Activated naive CD8-positive, alpha-beta T cell treated with anti-CD3 and anti-CD28 coated beads, Interleukin-2, amount 10 ng/mL, durations not matched to agents 7 days and 5 days (primary cell): ENCODE measurements at places on chromosomes 2 and 18. TPM values are rescaled to one million over a fixed set of nuclear protein-coding genes. Genes with fewer than 3 reads are reported as not detected.

GRCh38 chr2:231161877-231162329 lies 36.5 kb upstream of the ARMC9 start:
- peaks cover 14% of the 10 kb centered on the region for H3K36me3 ChIP-seq
- no peak overlapping the region for H3K4me3 ChIP-seq
- H3K4me1 ChIP-seq, result peaks cover 12% of the 10 kb centered on the region
- no peak overlapping the region for H3K27ac ChIP-seq
- H3K27me3 ChIP-seq, result no peaks in the 10 kb centered on the region

GRCh38 chr2:10424916-10425505 lies 23.1 kb downstream of the ODC1 start:
- no peak overlapping the region for H3K4me3 ChIP-seq
- no peak overlapping the region for H3K27ac ChIP-seq
- H3K36me3 ChIP-seq, result peaks cover 4% of the 10 kb centered on the region
- no peak for DNase-seq
- H3K27me3 ChIP-seq, result no peaks in the 10 kb centered on the region

The SPATA3 gene
- not detected for total RNA-seq

The MC5R gene
- total RNA-seq, result 0.17 TPM

The GMCL1 gene
- 30.0 TPM for total RNA-seq

The NEU4 gene
- total RNA-seq, result 0.20 TPM

The REG3A gene
- not detected for total RNA-seq

GRCh38 chr2:20668871-20669475 lies 2.0 kb downstream of the GDF7 start:
- no peak overlapping the region for H3K27ac ChIP-seq
- no peak overlapping the region for H3K4me3 ChIP-seq
- no peak for DNase-seq
- H3K27me3 ChIP-seq, result peaks cover 85% of the 10 kb centered on the region
- peaks cover 6% of the 10 kb centered on the region for H3K4me1 ChIP-seq
- no peaks in the 10 kb centered on the region for H3K36me3 ChIP-seq

The SERPINB3 gene
- not detected for total RNA-seq

DNA sequence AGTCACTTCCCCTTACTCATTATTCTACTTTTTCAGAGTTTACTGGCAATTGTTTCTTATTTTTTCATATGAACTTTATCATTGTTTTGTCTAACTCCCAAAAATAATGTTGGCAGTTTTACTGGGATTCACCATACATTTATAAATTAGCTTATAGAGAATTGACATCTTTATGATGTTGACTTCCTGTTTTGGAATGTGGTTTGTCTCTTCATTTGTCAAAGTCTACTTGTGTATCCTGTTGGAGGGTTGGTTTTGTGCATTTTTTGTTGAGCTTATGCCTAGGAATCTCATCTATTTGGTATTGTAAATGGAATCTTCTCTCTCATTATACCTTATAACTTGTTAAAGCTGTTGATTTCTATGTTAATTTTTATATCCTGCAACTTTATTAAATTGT lies 16.4 kb downstream of the EPC2 start:
- peaks cover 36% of the 10 kb centered on the region for H3K4me1 ChIP-seq
- no peak overlapping the region for H3K4me3 ChIP-seq
- peaks cover 14% of the 10 kb centered on the region for H3K36me3 ChIP-seq
- H3K27ac ChIP-seq, result no peak overlapping the region
- no peaks in the 10 kb centered on the region for H3K27me3 ChIP-seq

DNA sequence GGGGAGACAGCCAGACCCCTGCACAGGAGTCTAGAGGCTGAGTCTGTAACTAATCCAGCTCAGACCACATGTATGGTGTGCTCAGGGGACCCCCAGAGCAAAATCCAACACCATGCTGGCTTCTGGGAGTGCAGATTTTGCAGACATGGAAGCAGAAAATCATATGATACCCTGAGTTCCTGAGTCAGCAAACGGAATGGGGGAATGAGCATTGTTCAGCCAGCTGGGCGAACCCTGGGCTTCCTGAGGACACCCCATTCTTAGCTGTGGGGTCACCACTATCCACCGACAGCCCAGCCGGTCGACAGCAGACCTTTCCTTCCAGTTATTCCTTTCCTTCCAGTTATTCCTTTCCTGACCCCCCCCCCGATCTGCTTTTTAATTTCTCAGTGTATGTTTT lies 322.9 kb downstream of the GBX2 start:
- H3K36me3 ChIP-seq, result no peaks in the 10 kb centered on the region
- no peak overlapping the region for H3K4me3 ChIP-seq
- H3K4me1 ChIP-seq, result no peaks in the 10 kb centered on the region
- H3K27ac ChIP-seq, result no peak overlapping the region
- DNase-seq, result no peak

The ALKAL2 gene
- not detected for total RNA-seq

The PSTPIP2 gene
- 12.6 TPM for total RNA-seq

The DLGAP1 gene
- total RNA-seq, result not detected

- H3K27me3 ChIP-seq, result peaks cover 18% of the 10 kb centered on the region
- H3K36me3 ChIP-seq, result no peaks in the 10 kb centered on the region
- no peak overlapping the region for H3K27ac ChIP-seq
- H3K4me3 ChIP-seq, result no peak overlapping the region
- H3K4me1 ChIP-seq, result no peaks in the 10 kb centered on the region
Observed at GRCh38 chr2:160015746-160016145, 46.7 kb downstream of the PLA2R1 start.

The IL36A gene
- total RNA-seq, result not detected

The NT5C1B gene
- not detected for total RNA-seq

- H3K27me3 ChIP-seq, result peaks cover 36% of the 10 kb centered on the region
- H3K4me1 ChIP-seq, result no peaks in the 10 kb centered on the region
- no peak overlapping the region for H3K4me3 ChIP-seq
- DNase-seq, result no peak
Observed at GRCh38 chr2:128745946-128746345, 427.3 kb upstream of the HS6ST1 start.

- H3K27me3 ChIP-seq, result no peaks in the 10 kb centered on the region
- DNase-seq, result no peak
- peaks cover 6% of the 10 kb centered on the region for H3K36me3 ChIP-seq
- H3K4me1 ChIP-seq, result peaks cover 41% of the 10 kb centered on the region
- peak overlapping the region; percentile 90 for H3K27ac ChIP-seq
Observed at GRCh38 chr18:51195451-51196117, 1.9 kb downstream of the MEX3C start.

- no peak overlapping the region for H3K4me3 ChIP-seq
- H3K27me3 ChIP-seq, result no peaks in the 10 kb centered on the region
- H3K36me3 ChIP-seq, result no peaks in the 10 kb centered on the region
- H3K4me1 ChIP-seq, result peaks cover 5% of the 10 kb centered on the region
- no peak overlapping the region for H3K27ac ChIP-seq
- no peak for DNase-seq
Observed at GRCh38 chr2:207812058-207812725, 42.5 kb upstream of the FZD5 start.

GRCh38 chr2:652881-653480 lies 24.2 kb downstream of the TMEM18 start:
- no peaks in the 10 kb centered on the region for H3K36me3 ChIP-seq
- H3K4me1 ChIP-seq, result peaks cover 24% of the 10 kb centered on the region
- no peak overlapping the region for H3K4me3 ChIP-seq
- no peaks in the 10 kb centered on the region for H3K27me3 ChIP-seq

GRCh38 chr2:132659331-132659730 lies 10.7 kb downstream of the LYPD1 start:
- no peaks in the 10 kb centered on the region for H3K36me3 ChIP-seq
- DNase-seq, result no peak
- no peak overlapping the region for H3K27ac ChIP-seq

The GRB14 gene
- not detected for total RNA-seq

DNA sequence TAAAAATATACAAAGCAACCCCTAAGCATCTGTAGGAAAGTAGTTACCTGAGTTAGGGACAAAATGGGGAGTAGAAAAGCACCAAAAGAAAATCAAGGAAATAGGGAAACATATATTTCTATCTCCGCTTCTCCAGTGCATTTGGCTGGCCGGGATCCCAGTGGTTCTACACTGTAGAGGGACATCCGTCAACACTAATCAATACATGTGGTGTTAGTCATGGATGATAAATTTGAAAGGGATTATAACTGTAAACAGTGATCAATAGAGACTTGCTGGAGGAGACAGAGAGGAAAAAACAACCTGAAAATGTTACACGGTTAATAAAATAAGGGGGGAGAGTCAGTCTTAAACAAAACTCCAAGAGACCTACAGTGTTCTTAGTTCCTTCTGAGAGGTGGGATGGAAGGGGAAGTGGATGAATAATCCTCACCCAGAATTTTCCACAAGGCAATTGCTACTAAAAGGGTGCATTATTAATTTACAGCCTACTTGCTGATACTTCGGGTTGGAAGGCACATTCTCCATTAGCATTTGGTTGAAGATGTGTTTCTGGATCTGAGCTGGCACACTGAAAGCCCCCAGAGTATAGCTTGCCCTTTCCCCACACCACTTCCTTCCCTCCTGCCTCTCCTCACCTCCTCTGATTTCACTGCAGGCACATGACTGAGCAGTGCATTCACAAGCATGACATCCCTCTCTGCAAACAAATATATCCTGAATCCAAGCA lies 530.0 kb downstream of the BCL11A start:
- DNase-seq, result no peak
- no peaks in the 10 kb centered on the region for H3K36me3 ChIP-seq
- H3K27ac ChIP-seq, result no peak overlapping the region
- H3K4me1 ChIP-seq, result no peaks in the 10 kb centered on the region
- peaks cover 7% of the 10 kb centered on the region for H3K27me3 ChIP-seq

- H3K36me3 ChIP-seq, result peaks cover 29% of the 10 kb centered on the region
- peaks cover 9% of the 10 kb centered on the region for H3K4me1 ChIP-seq
- no peak overlapping the region for H3K4me3 ChIP-seq
- no peak for DNase-seq
- no peak overlapping the region for H3K27ac ChIP-seq
- H3K27me3 ChIP-seq, result no peaks in the 10 kb centered on the region
Observed at GRCh38 chr18:76923485-76924085, 101.2 kb downstream of the ZNF236 start.

The TRPM8 gene
- not detected for total RNA-seq

The CTAGE1 gene
- not detected for total RNA-seq
